ENCODE measurements at places on chromosomes 12 and 14.

DNA sequence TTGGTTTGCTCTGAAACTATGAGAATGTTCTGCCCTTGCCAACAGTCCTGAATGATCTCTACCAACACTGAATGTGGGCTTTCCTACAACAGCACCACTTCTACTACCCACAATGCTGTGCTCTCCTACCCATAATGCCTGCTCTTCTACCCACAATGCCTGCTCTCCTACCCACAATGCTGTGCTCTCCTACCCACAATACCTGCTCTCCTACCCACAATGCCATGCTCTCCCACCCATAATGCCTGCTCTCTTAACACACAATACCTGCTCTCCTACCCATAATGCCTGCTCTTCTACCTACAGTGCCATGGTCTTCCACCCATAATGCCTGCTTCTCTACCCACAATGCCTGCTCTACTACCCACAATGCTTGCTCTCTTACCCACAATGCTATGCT, 92.3 kb downstream of the KCNK13 start:
- no peak for DNase-seq

DNA sequence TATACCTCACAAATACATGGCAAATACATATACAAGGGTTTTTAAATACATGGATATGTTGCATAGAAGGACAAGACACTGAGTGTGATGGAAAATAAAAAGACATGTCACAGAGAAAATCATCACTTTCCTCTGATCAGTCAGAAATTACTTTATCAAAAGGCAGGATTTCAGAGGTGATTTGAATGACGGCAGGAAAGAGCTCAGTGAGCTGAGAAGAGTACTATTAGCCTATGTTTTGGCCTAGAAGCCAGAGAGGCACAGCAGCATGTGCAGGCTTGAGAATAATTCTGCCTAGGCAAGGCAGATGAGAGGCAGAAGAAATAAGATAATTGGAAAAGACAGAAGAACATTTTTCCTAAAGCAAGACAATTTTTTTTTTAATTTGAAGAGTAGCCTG, 94.9 kb downstream of the BCAT1 start:
- no peak for DNase-seq

- no peak for DNase-seq
Measured at GRCh38 chr12:117121441-117121840, 22.2 kb upstream of the TESC start.

GRCh38 chr14:56284641-56285040, 166.4 kb downstream of the PELI2 start:
- no peak for DNase-seq

GRCh38 chr12:72278894-72279293, 6.7 kb downstream of the TRHDE start:
- no peak for DNase-seq
